ENCODE measurements at places on chromosomes 16 and 17.

GRCh38 chr17:71158437-71158836 is 962.4 kb upstream of the SOX9 start:
- no peak for DNase-seq

DNA sequence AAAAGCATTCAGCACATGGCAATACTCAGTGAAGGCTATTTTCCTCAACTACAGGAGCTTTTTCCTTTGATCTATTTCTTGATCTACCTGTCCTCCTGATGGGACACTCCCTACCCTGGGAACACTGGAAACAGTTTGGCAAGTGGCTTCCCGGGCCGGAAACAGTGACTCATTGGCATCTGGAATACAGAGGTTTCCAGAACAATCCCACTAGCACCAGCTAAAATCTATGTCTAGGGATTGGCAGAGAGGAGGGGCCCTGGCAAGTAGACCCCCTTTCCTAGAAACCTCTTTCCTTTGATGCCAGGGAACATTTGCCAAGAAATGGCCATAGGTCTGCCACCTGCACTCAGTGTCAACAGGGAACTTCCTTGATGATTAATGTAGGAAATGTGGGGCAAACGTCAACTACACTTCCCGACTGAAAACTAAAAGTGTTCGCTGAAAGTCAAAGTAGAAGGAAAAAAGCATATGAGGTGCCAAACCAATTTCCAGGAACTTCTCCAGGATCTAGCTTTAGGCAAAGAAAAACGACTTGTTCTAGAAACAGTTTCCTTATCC is 30.4 kb upstream of the FBXW10B start:
- peak; percentile 50 for DNase-seq

- no peak for DNase-seq
These were observed 8.8 kb downstream of the SNRNP25 start for GRCh38 chr16:62283-62967.

GRCh38 chr17:1484676-1485422 is 7.6 kb downstream of the MYO1C start:
- peak; percentile 39 for DNase-seq

DNA sequence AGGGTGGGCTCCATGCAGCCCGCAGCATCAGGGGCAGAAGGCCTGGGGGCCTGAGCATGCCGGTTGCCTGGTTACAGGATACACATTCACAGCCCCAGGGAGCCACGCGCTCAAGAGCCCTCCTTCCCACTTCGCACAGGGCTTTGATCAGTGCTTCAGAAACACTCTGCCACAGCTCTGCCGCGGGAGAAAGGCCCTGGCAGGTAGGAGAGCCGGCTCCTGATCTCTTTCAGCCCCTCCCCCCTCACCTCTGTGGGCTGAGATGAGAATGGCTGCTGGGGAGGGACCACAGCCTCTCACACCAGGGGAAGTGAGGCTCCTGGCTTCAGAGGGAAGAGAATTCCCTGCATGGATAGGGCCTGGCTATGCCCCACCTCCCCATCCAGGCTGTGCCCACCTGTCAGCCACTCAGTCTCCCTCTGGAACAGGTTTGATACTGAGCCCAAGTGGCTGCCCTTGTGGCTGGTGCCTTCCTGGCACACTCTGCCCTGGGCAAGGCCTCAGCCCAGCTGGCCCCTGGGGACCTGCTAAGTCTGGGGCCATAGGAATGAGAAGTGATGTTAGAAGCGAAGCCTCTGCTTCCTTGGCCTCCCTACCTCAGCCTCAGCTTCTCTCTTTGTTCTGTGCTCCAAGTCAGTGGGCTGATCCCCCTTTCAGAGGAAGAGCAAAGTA is 8.6 kb downstream of the DOK4 start:
- no peak for DNase-seq
